ENCODE measurements at places on chromosomes 12 and 14.

DNA sequence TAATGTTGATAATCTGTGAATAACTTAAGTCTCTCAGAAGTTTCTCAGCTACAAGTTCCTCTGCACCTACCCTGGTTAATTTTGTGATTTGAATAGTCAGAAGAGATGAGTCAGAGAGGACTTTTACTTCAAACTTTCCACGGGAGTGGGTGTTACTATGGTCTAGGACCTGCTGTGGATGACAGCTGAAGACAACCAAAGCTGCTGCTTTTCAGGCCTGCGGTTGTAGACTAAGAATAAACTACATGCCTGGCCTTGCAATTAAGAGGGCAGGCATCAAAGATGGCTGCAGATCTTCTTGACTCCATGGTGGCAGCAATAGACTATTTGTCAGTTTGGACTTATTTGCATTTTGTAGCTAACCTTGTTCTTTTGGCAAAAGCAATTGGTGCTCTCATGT, 227.1 kb upstream of the KRR1 start:
- no peak for DNase-seq

GRCh38 chr12:112822056-112822455, 30.5 kb downstream of the RPH3A start:
- no peak for DNase-seq

GRCh38 chr14:66248256-66248655, 237.9 kb upstream of the CCDC196 start:
- DNase-seq: no peak

- no peak for DNase-seq
These were observed 77.5 kb downstream of the TGFB3 start for GRCh38 chr14:75904311-75904710.

DNA sequence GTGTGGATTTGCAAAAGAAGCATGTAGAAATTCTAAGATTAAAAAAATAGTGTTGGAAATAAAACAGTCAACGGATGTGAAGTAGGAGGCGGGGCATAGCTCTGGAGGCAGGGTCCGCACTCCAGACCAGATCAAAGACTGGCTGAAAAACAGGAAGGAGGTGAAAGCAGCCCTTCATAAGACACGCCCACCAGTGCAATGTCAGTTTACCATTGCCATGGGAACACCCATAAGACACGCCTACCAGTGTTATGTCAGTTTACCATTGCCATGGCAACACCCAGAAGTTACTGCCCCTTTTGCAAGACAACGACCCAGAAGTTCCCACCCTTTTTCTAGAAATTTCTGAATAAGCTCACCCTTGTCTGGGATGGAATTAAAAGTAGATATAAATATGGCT, 87.1 kb downstream of the FZD10 start:
- no peak for DNase-seq

DNA sequence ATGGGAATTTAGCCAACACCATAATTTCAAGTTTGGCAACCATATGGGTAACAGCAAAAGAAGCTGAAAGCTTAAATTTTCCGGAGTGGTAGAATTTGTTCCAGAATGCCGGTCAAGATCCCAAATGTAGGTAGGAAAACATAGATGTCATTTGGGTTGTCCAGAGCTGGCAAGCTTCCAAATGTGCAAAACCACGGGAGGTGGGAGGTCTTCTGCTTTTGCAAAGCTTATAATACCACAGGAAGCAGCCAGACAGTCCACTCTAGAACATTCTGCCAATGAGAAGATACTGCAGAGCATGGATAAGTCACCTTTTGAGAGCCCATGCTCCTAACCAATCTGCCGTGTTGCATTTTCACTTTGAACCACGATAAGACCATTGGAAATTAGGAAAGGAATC, 26.4 kb upstream of the BATF start:
- DNase-seq: no peak

DNA sequence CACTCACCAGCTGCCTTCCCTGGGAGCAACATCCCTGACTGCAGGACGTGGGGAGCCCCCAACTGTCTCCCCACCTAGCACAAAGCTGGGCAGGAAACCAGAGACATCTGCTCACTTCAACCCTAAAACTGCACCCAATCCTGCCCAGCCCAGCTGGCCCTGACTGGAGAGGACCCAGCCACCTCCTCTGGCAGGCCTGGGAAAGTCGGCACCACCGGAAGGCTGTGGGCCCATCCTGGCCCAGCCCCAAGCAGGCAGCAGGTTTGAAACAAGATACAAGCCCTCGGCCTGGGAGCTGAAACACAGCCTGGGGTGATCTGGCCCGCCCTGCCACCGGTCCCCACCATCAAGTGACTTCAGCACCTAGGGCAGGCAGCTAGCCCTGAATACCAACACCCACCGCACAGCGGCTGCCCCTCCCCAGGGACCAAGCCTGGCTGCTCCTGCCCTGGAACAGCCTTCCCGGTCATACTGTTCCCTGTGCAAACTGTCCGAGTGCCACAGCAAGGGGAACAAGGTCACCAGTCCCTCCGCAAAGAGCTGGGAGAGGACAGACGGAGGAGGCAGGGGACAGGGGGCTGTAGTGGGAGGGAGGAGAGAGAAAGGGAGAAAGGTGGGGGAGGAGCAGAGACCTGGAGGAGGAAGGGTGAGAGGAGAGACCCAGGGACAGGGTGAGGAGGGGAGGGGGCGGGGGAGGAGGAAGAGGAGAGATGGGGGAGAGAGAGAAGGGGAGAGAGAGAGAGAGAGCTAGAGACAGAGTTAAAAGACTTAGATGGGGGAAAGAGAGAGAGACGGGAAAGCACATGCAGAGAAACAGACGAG, 115.7 kb downstream of the RFLNA start:
- no peak for DNase-seq
